ENCODE measurements at places on chromosomes 16 and 17.

- no peaks in the 10 kb centered on the region for H3K36me3 ChIP-seq
- H3K27me3 ChIP-seq = no peaks in the 10 kb centered on the region
- DNase-seq = no peak
- no peak overlapping the region for H3K4me3 ChIP-seq
- H3K27ac ChIP-seq = no peak overlapping the region
These were observed 1.4 kb upstream of the NDRG4 start for GRCh38 chr16:58498341-58499091.

- peaks cover 4% of the 10 kb centered on the region for H3K36me3 ChIP-seq
- peak overlapping the region; percentile 24 for H3K27ac ChIP-seq
- no peaks in the 10 kb centered on the region for H3K4me1 ChIP-seq
- no peak overlapping the region for H3K4me3 ChIP-seq
These were observed 1.9 kb downstream of the CMC2 start for GRCh38 chr16:81004646-81005353.

GRCh38 chr17:13346592-13346991 lies 255.1 kb downstream of the HS3ST3A1 start:
- DNase-seq = no peak
- H3K4me1 ChIP-seq = peaks cover 8% of the 10 kb centered on the region
- H3K36me3 ChIP-seq = no peaks in the 10 kb centered on the region
- H3K27me3 ChIP-seq = no peaks in the 10 kb centered on the region
- H3K27ac ChIP-seq = peak overlapping the region; percentile 100

- H3K4me3 ChIP-seq = no peak overlapping the region
- H3K27me3 ChIP-seq = peaks cover 84% of the 10 kb centered on the region
- no peaks in the 10 kb centered on the region for H3K36me3 ChIP-seq
- H3K4me1 ChIP-seq = no peaks in the 10 kb centered on the region
- peak; percentile 42 for DNase-seq
These were observed 1.9 kb upstream of the SALL1 start for GRCh38 chr16:51152691-51153576.

GRCh38 chr17:16353317-16354174 lies at the start of gene CENPV:
TSS of gene CENPV (minus strand) at chr17:16353469. CDS start at chr17:16353436, 33 bp downstream.
- no peaks in the 10 kb centered on the region for H3K4me1 ChIP-seq
- peak within 1 kb of the TSS; percentile 80 for H3K27ac ChIP-seq
- H3K4me3 ChIP-seq = peak within 1 kb of the TSS; percentile 84
- peaks cover 17% of the 10 kb centered on the region for H3K36me3 ChIP-seq

GRCh38 chr16:68737730-68738629 lies 888 bp downstream of the CDH1 start:
- H3K27me3 ChIP-seq = peaks cover 16% of the 10 kb centered on the region
- no peaks in the 10 kb centered on the region for H3K4me1 ChIP-seq
- H3K36me3 ChIP-seq = no peaks in the 10 kb centered on the region
- H3K4me3 ChIP-seq = no peak overlapping the region
- no peak overlapping the region for H3K27ac ChIP-seq
- peak; percentile 64 for DNase-seq

GRCh38 chr16:64962786-64963185 lies 159.1 kb downstream of the CDH11 start:
- no peaks in the 10 kb centered on the region for H3K27me3 ChIP-seq
- DNase-seq = no peak
- no peaks in the 10 kb centered on the region for H3K4me1 ChIP-seq
- peak overlapping the region; percentile 77 for H3K27ac ChIP-seq
- H3K36me3 ChIP-seq = peaks cover 28% of the 10 kb centered on the region
- no peak overlapping the region for H3K4me3 ChIP-seq

GRCh38 chr16:17177959-17178905 lies 292.5 kb downstream of the XYLT1 start:
- H3K27me3 ChIP-seq = no peaks in the 10 kb centered on the region
- H3K4me1 ChIP-seq = peaks cover 9% of the 10 kb centered on the region
- DNase-seq = no peak

DNA sequence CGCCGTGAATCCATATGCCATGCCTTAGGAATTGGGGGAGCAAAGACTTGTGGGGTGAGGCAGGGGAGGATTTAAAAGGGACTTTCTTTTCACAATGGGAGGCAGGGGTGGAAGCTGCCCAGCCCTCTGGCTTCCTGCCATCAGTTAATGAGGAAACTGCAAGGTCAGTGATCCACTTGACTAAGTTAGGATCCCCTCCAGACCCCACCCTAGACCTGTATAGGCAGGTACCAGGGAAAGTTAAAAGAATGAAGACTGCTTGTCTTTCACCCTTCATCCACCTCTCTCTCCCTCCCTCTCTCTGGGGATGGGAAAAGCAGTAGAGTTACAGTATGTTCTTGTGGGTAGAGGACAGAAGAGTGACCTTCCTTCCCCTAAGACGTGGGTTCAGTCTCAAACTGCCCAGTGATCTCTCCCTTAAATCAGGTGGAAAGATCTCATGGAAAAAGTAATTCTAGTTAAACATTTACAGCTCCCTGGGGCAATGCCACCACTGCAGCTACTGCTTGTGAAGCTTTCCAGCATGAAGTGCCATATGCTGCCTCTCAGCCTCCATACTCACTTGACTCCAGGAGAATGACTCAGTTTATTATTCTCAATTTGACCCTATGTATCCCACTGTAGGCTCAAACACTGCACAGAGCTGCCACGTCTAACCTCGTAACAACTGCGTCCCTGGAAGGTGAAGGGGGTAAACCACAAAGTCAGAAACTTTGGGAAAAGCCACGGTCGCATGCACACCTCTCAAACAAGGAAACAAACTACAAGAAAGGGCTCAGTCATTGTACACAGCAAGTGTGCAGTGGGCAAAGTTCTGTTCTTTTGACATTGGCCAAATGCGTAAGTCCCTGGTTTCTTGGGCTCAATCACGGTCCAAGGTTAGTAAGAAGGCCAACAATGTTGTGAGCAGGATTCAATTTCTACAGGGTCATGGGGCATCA lies 1.2 kb downstream of the COA3 start:
- 0 out of 2 replicates have a peak, but pooled peaks cover 7% of the 10 kb centered on the region for H3K4me1 ChIP-seq
- no peak overlapping the region for H3K27ac ChIP-seq
- H3K4me3 ChIP-seq = peak overlapping the region; percentile 94

- no peaks in the 10 kb centered on the region for H3K4me1 ChIP-seq
- no peak overlapping the region for H3K27ac ChIP-seq
- DNase-seq = no peak
- H3K27me3 ChIP-seq = no peaks in the 10 kb centered on the region
- H3K4me3 ChIP-seq = no peak overlapping the region
These were observed 1527.7 kb upstream of the CDH8 start for GRCh38 chr16:63563819-63564505.

- H3K27ac ChIP-seq = no peak overlapping the region
- 0 out of 2 replicates have a peak, but pooled peaks cover 4% of the 10 kb centered on the region for H3K4me1 ChIP-seq
- no peak for DNase-seq
- H3K27me3 ChIP-seq = no peaks in the 10 kb centered on the region
- H3K4me3 ChIP-seq = no peak overlapping the region
These were observed 44.0 kb downstream of the EPN2 start for GRCh38 chr17:19281161-19281560.

DNA sequence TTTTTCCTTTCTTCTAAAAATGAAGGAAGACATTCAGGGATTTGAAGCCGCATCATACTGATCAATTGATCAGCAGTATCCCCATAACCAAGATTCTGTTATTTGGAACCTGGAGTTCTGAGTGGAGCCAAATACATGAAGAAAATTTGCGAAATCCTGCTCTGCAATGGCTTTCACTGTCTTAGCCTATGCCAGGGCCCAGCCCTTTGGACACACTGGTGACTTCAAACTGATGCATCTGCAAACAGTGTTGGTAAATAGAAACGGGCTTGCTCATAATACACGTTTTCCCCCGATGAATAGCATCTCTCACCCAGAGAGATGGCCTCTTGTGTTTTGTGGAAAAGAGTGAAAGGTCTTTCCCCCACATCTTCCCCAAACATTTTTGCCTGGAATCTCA lies 87.6 kb upstream of the TOX3 start:
- no peak overlapping the region for H3K4me3 ChIP-seq
- no peaks in the 10 kb centered on the region for H3K27me3 ChIP-seq
- no peak overlapping the region for H3K27ac ChIP-seq
- H3K36me3 ChIP-seq = no peaks in the 10 kb centered on the region
- no peak for DNase-seq

- H3K4me1 ChIP-seq = no peaks in the 10 kb centered on the region
- peaks cover 6% of the 10 kb centered on the region for H3K36me3 ChIP-seq
- no peak overlapping the region for H3K4me3 ChIP-seq
- no peaks in the 10 kb centered on the region for H3K27me3 ChIP-seq
These were observed 38.0 kb downstream of the AXIN2 start for GRCh38 chr17:65523411-65523810.

DNA sequence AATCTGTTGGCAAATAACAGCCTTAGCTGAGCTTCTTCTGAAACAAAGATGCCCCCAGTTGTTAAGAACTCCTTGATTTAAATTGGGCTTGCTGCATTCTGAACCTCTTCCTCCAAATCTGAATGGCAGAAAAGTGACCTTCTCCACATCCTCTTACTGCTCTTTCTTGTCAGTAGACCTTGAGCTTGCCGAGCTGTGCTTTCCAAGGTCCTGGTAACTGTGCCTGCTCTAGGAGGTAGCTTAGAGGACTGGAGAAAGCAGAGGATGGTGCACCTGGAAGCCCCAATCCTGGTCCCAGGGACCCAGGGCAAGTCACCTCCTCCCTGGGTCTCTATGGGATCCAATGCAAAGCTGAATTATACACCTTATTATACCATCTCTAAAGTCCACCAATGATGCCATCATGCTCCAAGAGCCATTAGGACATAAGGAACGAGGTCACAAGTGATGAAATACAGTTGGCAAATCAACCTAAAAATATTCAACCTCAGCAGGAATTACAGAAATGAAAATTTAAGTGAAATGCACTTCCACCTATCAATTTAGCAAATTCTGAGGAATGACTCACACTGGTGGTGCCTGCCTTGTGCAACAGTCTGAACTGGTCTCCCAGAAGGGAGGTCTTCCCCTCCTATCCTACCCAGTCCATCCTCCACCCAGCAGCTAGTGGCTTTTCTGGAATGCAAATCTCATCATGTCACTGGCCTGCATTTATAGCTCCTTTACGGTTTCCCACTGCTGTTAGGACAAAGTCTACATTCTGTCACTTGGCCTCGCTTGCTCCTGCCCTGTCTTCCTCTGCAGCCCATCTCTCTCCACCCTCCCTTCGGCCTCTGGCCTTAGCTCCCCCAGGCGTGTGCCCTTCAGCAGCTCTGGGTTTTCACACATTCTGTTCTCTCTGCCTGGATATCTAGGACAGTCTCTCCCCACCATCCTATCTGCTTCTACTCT lies 36.6 kb downstream of the TOM1L2 start:
- DNase-seq = no peak
- no peak overlapping the region for H3K4me3 ChIP-seq
- H3K27ac ChIP-seq = peak overlapping the region; percentile 79
- H3K4me1 ChIP-seq = peaks cover 74% of the 10 kb centered on the region

DNA sequence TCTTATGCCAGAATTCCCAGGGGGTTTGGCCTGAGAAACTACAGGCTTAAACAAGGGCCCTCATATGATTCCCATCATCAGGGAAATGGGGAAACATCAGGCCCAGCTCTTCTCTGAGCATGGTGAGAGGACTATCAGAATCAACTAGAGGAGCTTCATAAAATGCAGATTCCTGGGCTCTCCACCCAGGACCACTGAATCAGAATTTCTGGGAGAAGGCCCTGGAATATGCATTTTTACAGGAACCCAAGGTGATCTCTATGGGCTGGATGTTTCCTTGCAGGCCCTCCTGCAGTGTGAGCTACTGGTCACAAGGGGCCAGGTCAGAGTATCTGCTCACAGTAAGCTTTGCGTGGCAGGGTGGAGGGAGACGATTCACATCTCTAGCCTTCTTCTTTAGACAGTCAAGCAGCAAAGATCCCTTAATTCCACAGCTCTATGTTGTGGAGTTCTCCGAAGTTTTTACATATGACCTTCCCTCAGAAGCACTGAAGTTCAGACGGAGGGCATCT lies 38.8 kb upstream of the HOXB13 start:
- H3K4me3 ChIP-seq = no peak overlapping the region
- DNase-seq = no peak
- no peaks in the 10 kb centered on the region for H3K36me3 ChIP-seq

GRCh38 chr16:77579351-77579891 lies 142.9 kb upstream of the NUDT7 start:
- no peaks in the 10 kb centered on the region for H3K4me1 ChIP-seq
- H3K27ac ChIP-seq = no peak overlapping the region
- no peak for DNase-seq
- H3K4me3 ChIP-seq = no peak overlapping the region

DNA sequence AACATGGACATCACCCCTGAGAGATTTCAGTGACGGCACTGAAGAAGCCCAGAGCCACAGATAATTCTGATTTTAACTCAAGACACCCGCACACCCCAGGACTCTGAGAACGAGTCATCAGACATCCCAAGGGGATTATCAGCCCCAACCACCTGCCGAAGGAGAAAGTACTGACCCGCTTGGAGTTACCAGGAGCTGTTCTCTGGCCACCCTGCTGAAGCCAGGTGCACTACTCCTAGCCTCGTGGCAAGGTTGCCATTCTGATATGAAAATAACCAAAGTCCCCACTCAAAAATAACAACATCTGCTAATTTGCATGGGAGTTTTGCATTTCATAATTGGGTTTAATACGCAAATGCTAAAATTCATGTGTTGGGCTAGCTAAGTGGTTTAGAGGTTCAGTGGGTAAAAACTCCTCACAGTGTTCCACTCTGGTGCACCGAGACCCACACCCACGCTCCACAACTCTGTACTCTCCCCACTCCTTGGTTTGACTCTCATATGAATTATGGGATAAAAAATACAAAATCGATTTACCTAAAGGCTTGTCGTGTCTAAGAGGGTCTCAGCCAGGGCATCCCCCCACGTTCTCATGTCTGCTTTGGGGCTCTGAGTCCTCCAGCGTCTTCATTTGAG lies 143.0 kb upstream of the NOL11 start:
- no peak overlapping the region for H3K4me3 ChIP-seq
- H3K36me3 ChIP-seq = peaks cover 10% of the 10 kb centered on the region
- no peak for DNase-seq

- H3K27ac ChIP-seq = no peak overlapping the region
- H3K4me1 ChIP-seq = peaks cover 15% of the 10 kb centered on the region
- no peak for DNase-seq
- H3K27me3 ChIP-seq = no peaks in the 10 kb centered on the region
- H3K36me3 ChIP-seq = peaks cover 79% of the 10 kb centered on the region
These were observed 3.8 kb downstream of the FUS start for GRCh38 chr16:31183432-31184428.

DNA sequence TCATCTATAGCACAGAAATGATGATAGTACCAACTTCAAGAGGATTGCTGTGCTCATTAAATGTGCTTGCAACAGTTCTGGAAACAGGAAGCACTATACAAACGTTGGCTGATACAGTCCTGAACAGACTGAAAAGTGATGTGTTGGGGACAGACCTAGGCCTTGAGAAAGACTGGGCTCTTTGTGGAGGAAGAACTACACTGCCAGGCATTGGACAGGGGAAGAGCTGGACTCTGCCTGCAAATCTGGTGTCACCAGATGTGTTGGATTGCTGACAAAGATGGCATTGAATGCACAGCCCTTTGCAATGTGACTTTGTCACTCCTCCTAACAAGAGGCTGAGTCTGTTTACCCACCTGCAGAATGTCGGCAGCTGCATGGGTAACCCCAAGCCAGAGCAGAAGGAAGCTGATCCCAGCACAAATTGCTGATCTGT lies 12.4 kb upstream of the ST6GALNAC2 start:
- no peaks in the 10 kb centered on the region for H3K36me3 ChIP-seq
- no peak for DNase-seq
- H3K27me3 ChIP-seq = no peaks in the 10 kb centered on the region
- no peak overlapping the region for H3K4me3 ChIP-seq

Data from SK-N-SH (cell line).